ENCODE measurements at places on chromosomes 5 and 9.
A peak's percentile ranks its signal among the peaks of the same experiment; 100 is the strongest.

GRCh38 chr9:89850631-89851325 lies 246.0 kb downstream of the GADD45G start:
- peak; percentile 13 for DNase-seq

DNA sequence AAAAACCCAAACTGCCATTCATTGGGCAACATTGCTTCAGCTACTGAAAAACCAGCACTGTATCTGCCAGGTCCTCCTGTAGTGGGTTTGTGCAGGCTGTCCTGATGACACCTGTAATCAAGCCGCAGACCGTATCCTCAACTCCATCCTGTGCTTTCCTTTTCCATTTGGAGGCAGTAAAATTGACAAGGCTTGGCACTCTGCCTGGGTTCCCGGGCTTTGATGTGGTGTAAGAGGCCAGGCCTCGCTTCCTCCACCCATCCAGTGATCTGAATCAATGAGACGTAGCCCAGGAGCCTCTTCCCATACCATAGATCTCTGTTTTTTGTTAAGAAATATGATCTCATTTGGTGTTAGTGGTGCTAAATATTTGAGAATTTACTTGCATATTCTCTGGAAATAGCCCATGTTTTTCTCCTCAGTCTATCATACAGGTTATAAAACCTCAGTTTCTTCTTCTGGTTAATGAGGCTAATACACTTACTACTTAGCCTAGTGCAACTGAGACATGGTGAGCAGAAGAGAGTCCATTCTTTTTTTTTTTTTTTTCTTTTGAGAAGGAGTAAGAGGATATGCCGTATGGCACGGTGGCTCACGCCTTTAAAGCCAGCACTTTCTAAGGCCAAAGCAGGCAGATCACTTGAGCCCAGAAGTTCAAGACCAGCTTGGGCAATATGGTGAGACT lies 34.8 kb downstream of the LSM11 start:
- DNase-seq, result peak; percentile 33

- no peak for DNase-seq
Measured at GRCh38 chr9:2568689-2569088, 52.9 kb upstream of the VLDLR start.

- no peak for DNase-seq
Measured at GRCh38 chr5:25090854-25091253, 446.1 kb upstream of the CDH10 start.

DNA sequence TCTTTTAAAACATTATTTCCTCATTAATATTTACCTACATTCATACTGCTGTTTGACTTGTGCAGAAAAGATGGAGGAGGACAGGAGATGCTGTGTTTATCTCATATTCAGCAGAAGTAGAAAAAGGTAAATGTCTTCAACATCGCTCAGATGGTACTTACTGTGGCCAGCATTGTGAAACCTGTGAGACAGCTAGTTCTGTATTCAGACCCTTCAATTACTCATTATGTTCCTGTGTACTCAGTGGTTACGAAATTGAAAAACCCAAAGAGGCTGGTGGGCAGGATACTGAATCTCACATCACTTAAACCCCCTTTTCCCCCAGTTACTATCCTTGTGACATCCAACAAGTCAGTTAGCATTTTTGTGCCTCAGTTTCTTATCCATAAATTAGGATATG lies 216.0 kb downstream of the KDM4C start:
- DNase-seq, result no peak

DNA sequence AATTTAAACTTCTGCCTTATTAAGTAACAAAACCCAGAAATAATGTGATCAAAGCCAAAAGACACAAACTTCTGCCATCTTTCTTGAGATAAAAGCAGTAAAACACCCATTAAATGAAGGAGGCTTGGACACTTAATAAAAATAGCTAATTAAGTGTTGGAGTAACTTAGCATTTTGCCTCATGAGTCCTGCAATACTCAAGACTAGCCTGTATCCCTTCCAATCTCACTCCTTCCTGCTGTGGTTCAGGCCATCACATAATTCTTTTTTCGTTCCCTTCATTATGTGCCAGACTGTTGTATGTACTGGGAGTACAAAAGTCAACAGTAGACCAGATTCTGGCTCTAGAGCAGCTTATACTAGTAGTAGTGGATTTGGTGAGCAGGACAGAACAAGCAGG lies 250.2 kb downstream of the NFIB start:
- DNase-seq, result no peak

DNA sequence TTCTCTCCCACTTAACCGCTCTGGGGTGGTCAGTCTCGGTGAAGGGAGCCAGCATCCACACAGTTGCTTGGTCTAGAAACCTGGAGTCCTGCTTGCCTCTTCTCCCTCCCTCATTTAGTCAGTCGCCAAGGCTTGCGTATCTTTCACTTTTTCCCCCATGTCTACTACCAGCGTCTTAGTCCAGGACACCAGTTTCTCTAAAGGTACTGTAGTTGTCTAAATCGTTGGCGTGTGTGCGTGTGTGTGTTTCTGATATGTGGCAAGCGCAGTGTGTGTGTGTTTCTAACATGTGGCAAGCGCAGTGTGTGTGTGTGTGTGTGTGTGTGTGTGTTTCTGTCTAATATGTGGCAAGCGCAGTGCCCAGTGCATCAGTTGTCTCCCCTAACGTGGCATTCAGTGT lies 641 bp downstream of the ATP6V1G1 start:
- DNase-seq, result no peak

All from fibroblast of skin of left biceps (primary cell).